Activated CD4-positive, alpha-beta T cell treated with anti-CD3 and anti-CD28 coated beads, Interleukin-2, Interleukin-6, amounts not matched to agents 100 ng/mL and 50 ng/mL, durations not matched to agents 16 hours and 8 hours (primary cell): ENCODE measurements at places on chromosomes 2 and 18.

- DNase-seq = no peak
Measured at GRCh38 chr2:130916438-130916705, 79.7 kb downstream of the ARHGEF4 start.

DNA sequence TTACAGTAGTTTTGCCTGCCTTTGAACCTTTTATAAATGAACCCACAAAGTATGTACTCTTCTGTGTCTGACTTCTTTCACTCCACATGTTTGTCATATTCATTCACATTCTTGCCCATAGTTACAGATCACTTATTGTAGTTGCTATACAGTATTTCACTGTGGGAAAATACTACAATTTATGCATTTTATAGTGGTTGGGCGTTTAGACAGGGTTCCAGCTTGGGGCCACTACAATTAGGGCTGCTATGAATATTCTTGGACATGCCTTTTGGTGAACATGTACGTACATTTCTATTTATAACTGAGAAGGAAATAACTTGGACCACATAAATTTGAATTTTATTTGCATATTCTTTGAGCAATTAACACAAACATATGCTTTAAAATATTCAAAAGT is 15.4 kb upstream of the PMAIP1 start:
- DNase-seq = no peak

DNA sequence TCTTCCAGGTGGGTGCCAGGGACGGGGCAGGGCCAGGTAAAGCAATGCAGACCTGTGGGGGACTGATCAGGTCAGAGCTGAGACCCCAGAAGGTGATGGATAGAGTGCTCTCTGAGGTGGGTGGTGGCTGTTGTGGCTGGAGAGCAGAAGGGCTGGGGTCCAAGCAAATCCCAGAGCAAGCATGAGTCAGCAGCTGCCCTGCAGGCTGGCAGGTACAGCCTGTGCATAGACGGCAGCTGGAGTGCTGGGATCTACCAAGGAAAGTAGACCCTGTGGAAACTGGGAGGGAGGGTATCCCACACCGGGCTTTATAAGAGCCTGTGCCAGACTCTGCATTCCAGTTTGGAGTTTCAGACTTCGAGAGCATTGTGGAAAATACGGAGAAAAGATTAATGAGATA is 663 bp downstream of the TRIM54 start:
- no peak for DNase-seq

DNA sequence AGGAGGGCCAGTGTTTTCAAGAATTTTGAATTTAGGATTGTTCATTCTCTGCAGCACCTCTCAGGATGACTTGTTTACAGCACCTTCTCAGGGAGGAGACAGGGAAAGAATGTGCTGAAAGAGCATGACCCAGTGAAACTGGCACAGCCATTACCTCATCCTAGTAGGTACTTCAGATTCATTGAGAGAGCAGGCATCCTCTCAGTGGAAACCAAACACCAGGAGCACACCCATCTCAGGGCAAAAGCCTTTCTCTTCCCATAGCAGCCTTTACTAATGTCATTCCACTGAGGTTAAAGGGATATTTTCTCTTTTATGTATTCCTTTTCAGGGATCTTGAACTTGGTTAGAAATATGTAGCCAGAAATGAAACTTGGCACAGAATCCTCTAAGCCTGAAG is 2.6 kb downstream of the MAP2 start:
- no peak for DNase-seq

DNA sequence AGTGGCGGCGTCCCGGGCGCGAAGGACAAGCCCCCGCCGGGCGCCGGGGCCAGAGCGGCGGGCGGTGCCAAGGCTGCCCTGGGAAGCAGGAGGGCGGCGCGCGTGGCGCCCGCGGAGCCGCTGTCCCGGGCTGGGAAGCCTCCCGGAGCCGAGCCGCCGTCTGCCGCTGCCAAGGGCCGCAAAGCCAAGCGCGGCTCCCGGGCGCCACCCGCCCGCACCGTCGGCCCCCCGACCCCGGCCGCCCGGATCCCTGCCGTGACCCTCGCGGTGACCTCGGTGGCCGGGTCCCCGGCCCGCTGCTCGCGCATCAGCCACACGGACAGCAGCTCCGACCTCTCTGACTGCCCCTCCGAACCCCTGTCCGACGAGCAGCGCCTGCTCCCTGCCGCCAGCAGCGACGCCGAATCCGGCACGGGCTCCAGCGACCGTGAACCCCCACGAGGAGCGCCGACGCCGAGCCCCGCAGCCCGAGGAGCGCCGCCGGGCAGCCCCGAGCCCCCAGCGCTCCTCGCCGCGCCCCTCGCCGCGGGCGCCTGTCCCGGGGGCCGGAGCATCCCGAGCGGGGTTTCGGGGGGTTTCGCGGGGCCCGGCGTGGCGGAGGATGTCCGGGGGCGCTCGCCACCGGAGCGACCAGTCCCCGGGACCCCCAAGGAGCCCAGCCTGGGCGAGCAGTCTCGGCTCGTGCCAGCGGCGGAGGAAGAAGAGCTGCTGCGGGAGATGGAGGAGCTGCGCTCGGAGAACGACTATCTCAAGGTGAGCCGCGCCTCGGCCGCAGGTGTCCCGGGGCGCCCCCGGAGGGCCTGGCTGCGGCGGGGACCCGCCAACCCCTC is 820 bp downstream of the MTCL1 start:
- no peak for DNase-seq

- DNase-seq = no peak
Measured at GRCh38 chr18:20988726-20989125, 122.9 kb downstream of the ROCK1 start.

GRCh38 chr18:13604786-13605185 is 121.6 kb downstream of the FAM210A start:
- DNase-seq = no peak

- DNase-seq = no peak
Measured at GRCh38 chr18:12014521-12015415, 33.5 kb downstream of the IMPA2 start.

DNA sequence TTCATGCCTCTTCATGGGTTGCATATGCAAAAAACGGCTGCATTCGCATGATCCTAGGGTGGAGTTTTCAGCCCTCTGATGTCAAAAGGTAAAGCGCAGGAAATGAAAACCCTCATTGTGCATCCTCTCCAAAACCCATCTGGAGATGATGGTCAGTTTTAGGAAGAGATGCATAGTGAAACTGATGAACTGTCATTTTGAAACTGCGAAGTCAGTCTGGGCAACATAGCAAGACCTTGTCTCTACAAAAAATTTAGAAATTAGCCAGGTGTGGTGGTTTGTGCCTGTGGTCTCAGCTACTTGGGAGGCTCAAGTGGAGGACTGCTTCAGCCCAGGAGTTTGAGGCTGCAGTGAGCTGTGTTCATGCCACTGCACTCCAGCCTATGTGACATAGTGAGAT is 2.5 kb upstream of the TTLL4 start:
- peak; percentile 70 for DNase-seq

DNA sequence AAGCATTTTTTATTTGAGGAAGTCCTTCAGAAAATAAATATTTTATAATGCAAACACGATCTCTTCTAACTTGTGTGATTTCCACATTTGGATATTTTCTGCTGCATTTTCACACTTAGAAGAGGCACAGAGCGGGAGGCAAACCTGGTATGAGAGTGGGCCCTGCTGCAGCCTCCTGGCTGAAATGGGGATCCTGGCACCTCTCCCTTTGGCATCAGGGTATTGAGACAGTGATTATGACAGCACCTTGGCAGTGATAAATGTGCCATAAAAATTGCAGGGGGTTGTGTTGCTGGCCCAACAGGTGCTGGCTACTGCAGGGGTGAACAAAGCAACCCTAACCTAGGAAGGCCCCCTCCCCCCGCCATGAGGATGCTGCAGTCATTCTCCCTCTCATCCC is 128.6 kb downstream of the TSN start:
- no peak for DNase-seq

DNA sequence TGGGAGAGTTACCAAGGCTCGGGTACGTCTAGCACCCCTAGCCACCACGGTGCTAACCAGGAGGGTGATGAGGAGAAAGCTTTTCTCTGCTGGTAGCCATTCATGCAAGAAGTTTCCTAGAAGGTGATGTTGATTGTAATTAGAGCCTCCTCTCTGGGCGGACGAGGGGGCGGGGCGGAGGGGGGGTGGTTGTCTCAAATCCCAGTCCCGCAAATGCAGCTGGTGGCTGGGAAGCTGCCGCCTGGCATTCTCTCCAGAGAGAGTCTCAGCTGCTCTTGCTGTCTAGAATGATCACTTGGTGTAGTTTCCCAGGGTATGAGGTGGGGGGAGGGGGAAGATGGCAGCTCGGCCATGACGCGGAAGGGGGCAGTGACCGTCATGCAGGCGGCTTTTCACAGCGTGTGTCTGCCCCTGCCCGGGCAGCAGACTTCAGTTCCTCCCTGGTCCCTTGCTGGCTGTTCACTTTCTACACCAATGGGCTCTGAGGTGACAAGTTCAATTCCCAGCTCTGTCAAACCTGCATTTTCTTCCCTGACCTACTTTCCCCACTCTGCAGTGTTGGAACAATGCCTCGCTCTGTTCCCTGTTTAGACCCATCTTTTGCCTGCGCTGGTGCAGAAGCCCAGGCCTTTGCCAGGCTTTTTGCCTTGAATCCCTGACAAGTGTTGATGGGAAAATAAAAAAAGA is 61.5 kb upstream of the KLF7 start:
- DNase-seq = no peak

DNA sequence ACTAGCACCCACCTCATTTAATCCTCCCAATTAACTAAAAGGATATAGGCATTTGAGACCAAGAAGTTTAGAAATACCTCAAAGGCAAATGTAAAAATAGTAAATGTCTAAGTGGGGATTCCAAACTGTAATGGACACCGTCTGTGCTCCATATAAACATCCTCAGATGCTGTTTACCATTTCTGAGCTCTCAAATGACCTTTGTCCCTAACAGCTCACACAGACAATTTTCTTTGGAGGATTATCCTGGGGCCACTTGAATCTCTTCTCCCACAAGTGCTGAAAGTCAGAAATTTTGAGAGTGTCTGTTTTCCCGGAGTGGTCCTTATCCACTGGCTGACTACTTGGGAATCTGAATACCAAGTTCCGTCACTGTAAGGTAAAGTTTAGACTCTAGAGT is 1418.9 kb downstream of the LRP1B start:
- DNase-seq = no peak

- DNase-seq = no peak
Measured at GRCh38 chr2:189899101-189899500, 114.9 kb downstream of the PMS1 start.

DNA sequence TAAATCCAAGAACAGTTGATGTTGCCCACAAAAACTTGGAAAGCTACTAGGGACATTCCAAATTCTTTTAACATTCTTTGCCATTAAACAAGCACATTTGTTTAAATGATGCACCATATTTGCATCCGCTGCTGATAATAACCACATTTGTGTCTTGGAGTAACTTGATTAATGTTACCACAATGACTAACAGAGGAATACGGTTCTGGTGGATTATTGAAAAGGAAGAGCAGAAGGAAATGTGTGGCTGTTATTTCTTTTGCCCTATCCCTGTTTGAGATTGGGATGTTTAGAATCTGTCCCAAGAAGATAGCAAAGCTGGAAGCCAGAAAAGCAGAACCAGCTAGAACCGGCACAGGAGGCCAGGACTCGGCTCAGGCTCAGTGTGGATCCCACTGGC is 39.2 kb upstream of the RASGRP3 start:
- DNase-seq = no peak

- DNase-seq = peak; percentile 37
Measured at GRCh38 chr2:231563378-231563961, 29.2 kb upstream of the TEX44 start.

DNA sequence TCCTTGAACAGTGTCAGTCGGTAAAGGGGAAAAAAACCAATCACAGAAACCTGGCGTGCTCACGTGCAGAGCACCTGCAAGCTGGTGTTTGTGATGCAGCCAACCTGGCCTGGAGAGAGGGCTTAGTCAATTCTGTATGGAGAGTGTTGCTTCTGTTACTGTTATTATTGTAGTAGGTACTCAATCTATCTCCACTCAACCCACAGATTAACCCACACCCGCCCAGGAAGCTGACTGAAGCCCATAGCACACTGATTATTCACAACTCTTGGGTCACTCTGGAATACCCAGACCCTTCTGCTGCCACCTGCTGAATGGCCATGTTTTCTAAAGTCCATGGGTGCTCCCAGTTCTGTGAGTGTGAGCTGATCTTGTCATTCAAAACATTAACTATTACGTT is 53.9 kb downstream of the TNFRSF11A start:
- peak; percentile 35 for DNase-seq

GRCh38 chr2:238954841-238955591 is 107.1 kb downstream of the TWIST2 start:
- DNase-seq = no peak

DNA sequence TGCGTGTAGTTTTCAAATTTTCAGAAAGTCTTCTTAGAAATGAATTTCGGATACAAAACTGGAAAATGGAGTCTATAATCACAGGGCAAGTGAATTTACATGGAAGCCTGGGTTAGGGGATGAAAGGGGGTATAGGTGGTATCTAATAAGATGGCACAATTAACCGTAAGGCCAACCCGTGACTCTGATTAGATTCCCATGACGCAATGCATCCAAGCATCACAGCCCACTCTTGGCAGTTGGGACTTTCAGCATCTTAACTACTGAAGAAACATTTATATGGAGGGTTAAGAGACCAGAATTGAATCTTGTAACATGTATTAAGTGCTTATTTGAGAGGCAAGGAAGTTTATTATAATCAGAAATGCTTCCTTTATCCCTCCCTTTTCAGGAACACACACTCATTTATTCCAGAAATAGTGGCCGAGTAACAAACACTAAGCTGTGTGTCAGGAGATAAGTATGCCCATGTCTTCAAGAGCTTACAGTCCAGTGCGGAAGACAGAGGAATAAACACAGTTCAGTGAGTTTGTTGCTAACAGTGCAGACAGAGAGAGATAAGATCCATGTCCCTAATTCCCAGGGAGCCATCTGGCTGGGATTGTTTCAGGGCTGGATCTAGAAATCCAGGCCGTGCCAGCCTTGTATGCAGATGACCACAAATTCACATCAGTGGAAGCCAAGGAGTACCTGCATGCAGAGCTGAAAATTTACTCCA is 151.2 kb downstream of the ANTXR1 start:
- no peak for DNase-seq

- no peak for DNase-seq
Measured at GRCh38 chr18:55592106-55592505, 4.1 kb upstream of the TCF4 start.

GRCh38 chr2:86066007-86066578 is 39.6 kb downstream of the POLR1A start:
- DNase-seq = no peak

DNA sequence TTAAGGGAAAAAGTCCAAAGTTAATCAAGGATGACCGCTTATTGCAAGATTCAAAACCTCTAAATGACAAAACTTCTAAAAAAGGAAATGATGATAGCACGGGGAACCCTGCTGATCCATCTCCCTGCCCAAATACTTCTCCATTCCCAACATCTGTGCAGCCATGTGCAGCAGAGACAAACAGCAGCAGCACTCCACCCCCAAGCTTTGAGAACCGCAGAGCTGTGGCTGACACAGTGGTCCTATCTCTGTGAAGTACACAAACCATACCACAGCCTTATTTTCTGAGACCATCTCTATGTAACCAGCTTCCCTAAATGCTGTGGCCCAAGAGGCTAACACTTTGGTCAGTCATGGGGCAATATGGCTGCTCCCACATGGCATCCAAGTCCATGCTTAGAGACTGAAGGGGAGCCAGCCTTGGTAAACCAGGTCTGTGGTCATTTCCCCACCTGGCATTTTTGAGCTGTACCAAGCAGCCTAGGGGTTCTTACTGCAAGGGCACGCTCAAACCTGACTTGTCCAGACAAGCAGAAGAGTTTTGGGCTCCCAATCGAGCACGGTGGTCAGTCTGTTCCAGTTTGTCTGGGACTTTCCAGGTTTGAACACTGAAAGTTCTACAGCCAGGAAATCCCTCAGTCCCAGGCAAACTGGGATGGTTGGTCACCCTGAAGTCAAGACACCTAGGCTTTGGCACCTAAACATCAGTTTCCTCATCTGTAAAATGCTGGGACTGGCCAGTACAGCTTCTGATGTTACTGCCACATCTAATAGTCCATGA is 17.1 kb upstream of the NFE2L2 start:
- no peak for DNase-seq
